ENCODE measurements at places on chromosomes 13 and 19. TPM values are rescaled to one million over a fixed set of nuclear protein-coding genes. Genes with fewer than 3 reads are reported as not detected.

CGB5 gene
- not detected for total RNA-seq

DNA sequence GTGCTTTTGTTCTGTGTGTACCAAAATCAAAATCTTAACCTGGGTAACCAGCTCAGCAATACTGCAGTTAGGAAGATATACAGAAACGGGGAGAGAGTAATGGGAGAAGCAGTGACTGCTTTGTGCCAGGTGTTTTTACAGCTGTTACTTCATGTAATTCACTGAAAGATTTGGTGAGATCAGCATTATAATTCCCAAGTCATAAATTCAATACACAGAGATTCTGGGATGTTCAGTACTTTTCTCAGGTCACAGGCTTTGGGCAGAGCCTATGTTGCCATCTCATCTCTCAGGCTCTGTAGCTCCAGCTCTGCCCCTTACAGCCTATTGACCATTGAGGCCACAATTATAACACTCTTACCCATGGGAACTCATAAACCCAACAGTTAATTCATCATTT lies 138.5 kb downstream of the ZAR1L start:
- no peak for DNase-seq

DNA sequence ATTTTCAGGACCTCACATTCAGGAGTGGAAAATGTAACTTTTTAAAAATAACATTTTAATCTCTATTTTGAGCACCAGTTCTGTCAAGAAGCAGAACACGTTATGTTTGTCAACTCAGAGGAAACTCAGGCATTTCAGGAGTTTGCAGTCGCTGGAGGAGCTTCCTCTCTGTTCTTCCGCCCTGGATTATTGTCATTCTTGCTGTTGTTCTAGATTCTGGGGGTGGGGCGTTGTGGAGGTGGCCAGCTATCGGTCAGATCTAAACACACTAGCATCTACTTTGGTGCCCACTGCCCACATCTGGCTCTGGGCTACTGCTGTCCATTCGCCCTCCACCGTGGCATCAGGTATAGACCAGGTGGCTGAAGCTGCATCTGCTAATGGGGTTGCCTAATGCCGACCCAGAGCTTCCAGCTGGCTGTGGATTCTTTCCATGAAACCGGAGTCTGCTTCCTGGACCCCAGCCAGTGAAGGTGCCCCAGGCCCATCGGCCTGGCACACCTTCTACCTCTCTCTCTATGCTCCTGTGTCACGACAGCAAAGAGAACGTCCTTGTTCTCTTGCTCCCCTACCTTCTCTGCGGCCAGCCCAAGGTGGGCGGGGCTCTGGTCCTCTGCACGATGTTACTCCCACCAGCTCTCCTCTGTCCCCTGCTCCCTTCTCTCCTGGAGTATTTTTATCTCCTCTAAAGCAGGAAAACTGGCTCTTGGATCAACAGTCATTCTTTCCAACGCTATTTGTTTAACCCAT lies 36.7 kb upstream of the DGKH start:
- no peak for DNase-seq

- DNase-seq = peak; percentile 39
Observed at GRCh38 chr19:29858000-29858596, 46.3 kb downstream of the CCNE1 start.

- no peak for DNase-seq
Observed at GRCh38 chr19:16739546-16739945, 19.9 kb downstream of the NWD1 start.

Measured in left ventricle myocardium superior (tissue), 1 donor.